ENCODE measurements at places on chromosomes 5 and 9.

DNA sequence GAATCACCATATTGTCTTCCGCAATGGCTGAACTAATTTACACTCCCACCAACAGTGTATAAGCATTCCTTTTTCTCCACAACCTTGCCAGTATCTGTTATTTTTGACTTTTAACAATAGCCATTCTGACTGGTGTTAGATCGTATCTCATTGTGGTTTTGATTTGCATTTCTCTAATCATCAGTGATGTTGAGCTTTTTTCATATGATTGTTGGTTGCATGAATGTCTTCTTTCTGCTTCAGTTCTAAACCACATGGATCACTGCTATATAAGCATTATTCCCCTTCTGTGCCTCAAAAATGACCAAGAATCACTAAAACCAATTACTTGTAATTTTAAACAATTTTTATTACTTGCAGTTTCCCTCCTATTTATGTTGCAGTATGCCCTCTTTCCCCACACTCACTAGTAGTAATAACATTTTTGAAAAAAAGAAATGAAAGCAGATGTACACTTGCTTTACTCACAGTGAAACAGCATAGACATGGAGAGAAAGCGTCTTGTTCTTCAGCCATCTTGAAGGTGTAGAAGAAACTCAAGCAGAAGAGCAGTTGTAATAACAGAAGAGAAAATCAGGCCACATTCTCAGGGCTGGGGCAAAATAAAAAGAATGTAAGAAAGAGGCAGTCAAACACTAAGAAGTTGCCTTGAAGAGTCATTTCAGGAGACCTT lies 4.5 kb upstream of the TMEM252 start:
- no peak for DNase-seq

DNA sequence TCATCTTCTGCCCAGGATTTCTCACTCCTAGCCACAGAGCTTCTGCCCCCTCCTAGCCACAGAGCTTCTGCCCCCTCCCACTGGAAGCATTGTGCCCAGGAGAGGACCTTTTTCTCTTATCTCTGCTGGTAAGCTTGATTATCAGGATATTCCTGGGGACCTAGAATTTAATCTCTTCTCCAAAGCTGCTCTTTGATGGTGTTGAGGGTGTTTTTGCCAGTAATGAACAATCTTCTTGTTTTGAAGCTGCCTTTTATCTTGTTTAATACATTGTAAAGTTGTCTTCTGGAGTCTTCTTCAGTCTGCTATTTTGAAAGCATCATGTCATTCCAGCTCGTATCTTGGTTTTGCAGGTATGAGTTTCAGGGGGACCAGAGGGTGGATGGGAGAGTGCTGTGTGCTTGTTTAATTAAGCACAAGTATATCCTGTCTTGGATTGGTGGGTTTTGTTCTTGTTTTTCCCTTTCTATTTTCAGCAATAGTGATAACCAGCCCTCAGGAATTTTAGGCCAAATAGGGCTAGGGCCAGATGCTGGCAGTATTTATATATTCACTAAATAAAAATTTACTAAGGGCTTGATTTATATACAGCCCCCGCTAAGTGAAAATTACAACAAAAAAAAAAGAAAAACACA lies 214.0 kb upstream of the DMRT1 start:
- no peak for DNase-seq

DNA sequence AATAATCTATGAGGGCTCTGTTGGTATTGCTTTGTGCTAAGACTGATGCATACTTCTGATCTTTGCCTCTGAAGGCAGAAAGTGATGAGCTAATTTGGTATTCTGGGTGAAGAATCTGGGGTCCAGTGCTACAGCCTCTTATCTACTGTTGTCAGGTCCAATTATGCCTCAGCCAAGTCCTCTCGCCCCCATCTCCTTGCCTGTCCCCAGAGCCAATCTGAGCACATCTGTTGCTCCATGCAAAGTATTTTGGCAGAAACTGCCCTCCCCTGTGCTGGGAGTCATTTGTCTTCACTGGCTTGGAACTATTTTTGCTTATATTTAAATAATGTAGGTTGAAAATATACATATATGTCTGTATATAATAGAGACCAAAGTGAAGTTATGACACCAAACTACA lies 23.4 kb downstream of the LSM11 start:
- no peak for DNase-seq

DNA sequence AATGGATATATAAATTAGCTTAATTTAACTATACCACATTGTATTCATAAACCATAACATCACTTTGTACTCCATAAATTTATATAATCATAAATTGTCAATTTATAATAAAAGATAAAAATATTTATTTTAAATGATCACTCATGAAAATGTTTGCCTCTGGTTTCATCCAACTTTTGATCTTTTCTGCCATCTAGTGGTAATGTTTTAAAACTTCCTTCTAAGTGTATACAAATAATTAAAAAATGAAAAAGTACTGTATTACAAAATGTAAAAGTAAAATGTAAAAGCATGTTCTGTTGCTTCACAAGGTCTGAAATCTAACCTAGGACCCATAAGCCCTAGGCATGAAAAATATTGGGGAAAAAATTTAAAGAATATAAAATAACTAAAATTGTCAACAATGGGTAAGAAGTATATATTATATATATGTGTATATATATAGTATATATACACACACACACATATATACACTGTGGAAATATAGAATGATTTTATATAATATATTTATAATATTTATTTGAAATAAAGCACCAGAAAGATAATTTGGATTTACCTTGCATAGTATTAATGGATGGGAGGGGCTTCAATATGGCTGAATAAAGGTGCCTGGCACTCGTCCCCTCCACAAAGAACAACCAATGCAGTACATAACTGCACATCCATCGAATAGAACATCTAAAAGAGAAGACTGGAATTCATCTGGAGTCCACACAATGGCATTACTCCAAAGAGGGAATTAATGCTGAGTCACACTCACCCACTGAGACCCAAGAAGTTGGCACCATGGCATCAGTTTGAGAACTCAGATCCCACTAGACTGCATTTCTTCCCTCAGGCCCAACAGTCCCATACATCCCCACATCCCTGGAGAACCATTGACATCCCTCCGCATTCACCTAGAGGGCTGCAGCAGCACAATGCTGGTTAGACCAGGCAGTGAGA lies 32.5 kb downstream of the ANXA1 start:
- no peak for DNase-seq

GRCh38 chr5:143865426-143866025 lies 53.6 kb downstream of the HMHB1 start:
- no peak for DNase-seq

- DNase-seq, result no peak
Observed at GRCh38 chr5:158055111-158055501, 196.2 kb upstream of the CLINT1 start.
